ENCODE measurements at places on chromosomes 5 and 9. TPM values are rescaled to one million over a fixed set of nuclear protein-coding genes. Genes with fewer than 3 reads are reported as not detected.

Gene GLDC
- 4.2 TPM for total RNA-seq

Gene TENT4A
- 8.9 TPM for total RNA-seq

Gene PHYHD1
- total RNA-seq = 6.1 TPM

Gene SPATA31C1
- total RNA-seq = not detected

Gene GARIN3
- total RNA-seq = not detected

Gene ADAMTS19
- not detected for total RNA-seq

Gene SLC45A2
- not detected for total RNA-seq

Gene CCNH
- 63.5 TPM for total RNA-seq

Gene SIMC1
- total RNA-seq = 2.5 TPM

Gene PCA3
- not detected for total RNA-seq

Gene ASPN
- total RNA-seq = 13.0 TPM

Gene GPR151
- not detected for total RNA-seq

Gene ZNF367
- total RNA-seq = 0.47 TPM

Gene GOLPH3
- 69.6 TPM for total RNA-seq

Gene CEP72
- 1.7 TPM for total RNA-seq

Gene NSUN2
- total RNA-seq = 51.0 TPM

Gene ADGRD2
- total RNA-seq = not detected

Gene PCDHA9
- under 0.01 TPM for total RNA-seq

Gene TTC16
- total RNA-seq = under 0.01 TPM

Gene MELK
- total RNA-seq = 12.3 TPM

Gene PCDHGC5
- 1.8 TPM for total RNA-seq

Gene FOXD4L6
- total RNA-seq = under 0.01 TPM

Gene IL13
- total RNA-seq = not detected

Gene TYRP1
- total RNA-seq = 0.38 TPM

Gene CLIC3
- total RNA-seq = 4.6 TPM

Gene C9orf50
- total RNA-seq = not detected

Gene FGFR4
- total RNA-seq = 0.12 TPM

Gene OBP2B
- not detected for total RNA-seq

Gene BTNL8
- not detected for total RNA-seq

Gene LCNL1
- total RNA-seq = 6.1 TPM

Gene MAP1B
- 145 TPM for total RNA-seq

Gene PDLIM4
- total RNA-seq = 17.3 TPM

Gene PTGER4
- 2.6 TPM for total RNA-seq

Gene SIT1
- total RNA-seq = 0.15 TPM

Gene SYNPO
- 0.59 TPM for total RNA-seq

Gene ZDHHC11B
- total RNA-seq = 0.12 TPM

All from smooth muscle cell of the coronary artery (primary cell).